ENCODE measurements at places on chromosomes 6 and 20. TPM values are rescaled to one million over a fixed set of nuclear protein-coding genes. Genes with fewer than 3 reads are reported as not detected.

Gene PPIL1
- 6.5 TPM for total RNA-seq

Gene KIF25
- total RNA-seq: not detected

GRCh38 chr6:32153564-32154513 lies at the start of gene PPT2:
Gene PPT2, plus strand, starts transcription at chr6:32154141. Its CDS starts 454 bp downstream, at chr6:32154595.
- peak within 1 kb of the TSS; percentile 35 for H3K27ac ChIP-seq
- peak; percentile 90 for DNase-seq
- no peaks in the 10 kb centered on the region for H3K36me3 ChIP-seq
- H3K4me1 ChIP-seq: peaks cover 29% of the 10 kb centered on the region
- H3K27me3 ChIP-seq: peaks cover under 1% of the 10 kb centered on the region

Gene TSBP1
- not detected for total RNA-seq

- DNase-seq: no peak
- H3K27ac ChIP-seq: no peak overlapping the region
- H3K27me3 ChIP-seq: no peaks in the 10 kb centered on the region
Measured at GRCh38 chr6:61809004-61809595, 476.9 kb downstream of the KHDRBS2 start.

GRCh38 chr6:25014791-25015560 lies 79.2 kb upstream of the RIPOR2 start:
- no peak overlapping the region for H3K27ac ChIP-seq
- peaks cover 5% of the 10 kb centered on the region for H3K4me1 ChIP-seq
- H3K36me3 ChIP-seq: no peaks in the 10 kb centered on the region
- peak; percentile 26 for DNase-seq
- H3K27me3 ChIP-seq: no peaks in the 10 kb centered on the region

DNA sequence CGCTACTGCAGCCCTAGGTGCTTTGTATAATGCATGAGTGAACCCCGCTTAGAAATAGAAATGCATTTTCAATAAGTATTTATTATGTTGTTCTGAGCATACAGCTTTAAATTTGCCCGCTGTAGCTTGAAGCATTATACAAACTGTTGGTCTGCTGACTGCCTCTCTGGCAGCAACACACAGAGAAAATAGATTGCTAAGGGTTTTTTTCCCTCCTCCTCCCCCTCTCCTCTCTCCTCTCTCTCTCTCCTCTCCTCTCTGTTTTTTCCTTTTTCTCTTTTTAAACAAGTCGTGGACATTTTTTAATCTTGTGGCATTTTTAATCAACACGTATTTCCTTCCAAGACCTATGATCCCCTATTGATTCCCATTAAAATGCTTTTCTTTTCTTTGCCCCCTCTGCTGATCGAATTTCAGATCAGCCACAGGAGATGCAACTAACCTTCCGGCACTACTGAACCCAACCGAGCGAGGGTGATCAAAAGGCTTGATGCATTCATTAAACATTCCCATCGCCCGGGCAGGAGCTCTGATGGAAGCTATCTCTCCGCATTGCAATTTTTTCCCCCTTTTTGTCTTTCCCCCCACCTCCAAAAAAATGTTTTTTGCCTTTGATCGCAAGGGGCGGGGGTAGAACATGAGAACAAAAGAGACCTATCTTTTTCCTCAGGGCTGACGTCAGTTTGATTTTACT lies 90.7 kb upstream of the ARID1B start:
- H3K4me1 ChIP-seq: peaks cover 17% of the 10 kb centered on the region
- H3K27ac ChIP-seq: peak overlapping the region; percentile 99
- DNase-seq: peak; percentile 53
- H3K4me3 ChIP-seq: peak overlapping the region; percentile 44
- H3K36me3 ChIP-seq: no peaks in the 10 kb centered on the region

Gene SLC2A10
- total RNA-seq: 12.2 TPM

GRCh38 chr6:13259393-13259792 lies 68.9 kb downstream of the TBC1D7 start:
- no peaks in the 10 kb centered on the region for H3K36me3 ChIP-seq
- H3K4me1 ChIP-seq: peaks cover 14% of the 10 kb centered on the region
- no peaks in the 10 kb centered on the region for H3K27me3 ChIP-seq
- no peak overlapping the region for H3K27ac ChIP-seq
